ENCODE measurements at places on chromosomes 13 and 19. TPM values are rescaled to one million over a fixed set of nuclear protein-coding genes. Genes with fewer than 3 reads are reported as not detected.

The DACT3 gene
- 0.66 TPM for total RNA-seq

The LRG1 gene
- 0.13 TPM for total RNA-seq

The CEACAM5 gene
- not detected for total RNA-seq

The CNN1 gene
- 0.35 TPM for total RNA-seq

The UBE2L5 gene
- not detected for total RNA-seq

The MEF2B gene
- total RNA-seq, result 0.13 TPM

The SYCN gene
- total RNA-seq, result not detected

The APLP1 gene
- 4.0 TPM for total RNA-seq

The OVOL3 gene
- not detected for total RNA-seq

The PTGIR gene
- 7.9 TPM for total RNA-seq

The PGLYRP2 gene
- 0.04 TPM for total RNA-seq

The FXYD3 gene
- total RNA-seq, result not detected

- DNase-seq, result no peak
Observed at GRCh38 chr13:71249011-71249410, 618.0 kb downstream of the DACH1 start.

DNA sequence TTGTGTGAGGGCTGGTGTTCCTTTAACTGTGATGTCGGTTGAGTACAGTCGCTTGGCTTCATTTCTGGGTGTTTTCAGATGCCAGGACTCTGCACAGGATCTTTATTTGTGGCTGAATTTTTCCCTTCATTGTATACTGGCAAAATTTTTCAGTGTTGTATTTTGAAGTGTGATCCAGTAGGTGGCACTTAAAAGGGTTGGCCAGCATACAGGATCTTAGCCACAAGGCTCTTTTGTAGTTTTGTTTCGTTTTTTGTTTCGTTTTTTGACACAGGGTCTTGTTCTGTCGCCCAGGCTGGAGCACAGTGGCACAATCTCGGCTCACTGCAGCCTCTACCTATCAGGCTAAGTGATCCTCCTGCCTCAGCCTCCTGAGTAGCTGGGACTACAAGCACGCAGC lies 8.7 kb downstream of the FCAR start:
- no peak for DNase-seq

DNA sequence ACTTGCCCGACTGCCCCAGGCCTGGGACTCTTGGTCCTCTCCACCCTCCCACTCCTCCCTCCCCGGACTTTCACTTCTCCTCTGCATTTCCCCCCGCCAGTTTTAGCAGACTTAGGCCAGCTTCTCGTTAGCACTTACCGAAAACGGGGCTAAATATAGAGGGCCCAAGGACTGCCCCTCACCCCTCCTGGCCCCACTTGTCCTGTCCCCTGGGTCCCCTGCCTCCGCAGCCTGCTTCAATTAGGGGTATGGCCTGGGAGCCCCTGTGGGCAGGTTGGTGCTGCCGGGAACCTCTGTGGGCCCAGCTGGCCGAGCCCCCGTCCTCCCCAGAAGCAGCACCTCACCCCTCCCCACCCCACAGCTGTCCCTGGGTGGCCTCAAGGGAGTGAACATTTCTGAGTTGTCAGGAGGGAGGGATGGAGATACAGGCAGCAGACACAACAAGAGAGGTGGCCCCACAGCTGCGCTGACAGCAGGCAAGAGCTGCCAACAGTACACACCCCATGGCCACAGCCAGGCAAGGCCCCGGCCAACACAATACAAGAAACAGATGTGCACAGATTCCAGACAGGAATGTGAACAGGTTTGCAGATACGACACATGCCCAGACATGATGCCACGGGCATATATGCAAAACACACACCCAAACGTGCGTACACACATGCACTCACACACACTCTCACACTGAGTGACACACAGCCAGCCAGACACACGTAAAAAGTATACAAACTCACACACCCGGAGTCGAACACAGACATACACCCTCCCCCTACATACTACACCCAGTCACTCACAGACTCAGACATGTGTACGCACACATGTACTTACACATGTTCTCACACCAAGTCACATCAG lies 2.6 kb downstream of the POU2F2 start:
- no peak for DNase-seq

GRCh38 chr19:20471431-20471830 lies 94.2 kb downstream of the ZNF737 start:
- DNase-seq, result no peak

DNA sequence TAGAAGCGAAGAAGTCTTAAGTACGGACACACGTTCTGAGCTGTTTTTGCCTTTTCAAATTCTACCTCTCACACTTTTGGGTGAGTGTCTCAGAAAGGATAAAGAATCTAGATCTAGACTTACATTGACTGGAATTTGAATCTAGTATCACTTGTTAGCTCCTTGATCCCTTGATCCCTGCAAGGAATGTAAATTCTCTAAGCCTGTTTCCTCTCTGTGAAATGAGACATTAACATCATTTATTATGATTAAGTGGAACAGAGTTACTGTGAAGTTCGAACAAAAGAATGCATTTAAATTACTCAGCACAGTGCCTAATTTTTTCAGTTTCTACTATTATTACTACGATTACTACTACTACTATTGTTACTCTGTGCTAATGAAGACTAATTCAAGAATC lies 86.6 kb upstream of the POSTN start:
- no peak for DNase-seq

GRCh38 chr19:4369109-4369887 lies 25.9 kb downstream of the MPND start:
- DNase-seq, result no peak

DNA sequence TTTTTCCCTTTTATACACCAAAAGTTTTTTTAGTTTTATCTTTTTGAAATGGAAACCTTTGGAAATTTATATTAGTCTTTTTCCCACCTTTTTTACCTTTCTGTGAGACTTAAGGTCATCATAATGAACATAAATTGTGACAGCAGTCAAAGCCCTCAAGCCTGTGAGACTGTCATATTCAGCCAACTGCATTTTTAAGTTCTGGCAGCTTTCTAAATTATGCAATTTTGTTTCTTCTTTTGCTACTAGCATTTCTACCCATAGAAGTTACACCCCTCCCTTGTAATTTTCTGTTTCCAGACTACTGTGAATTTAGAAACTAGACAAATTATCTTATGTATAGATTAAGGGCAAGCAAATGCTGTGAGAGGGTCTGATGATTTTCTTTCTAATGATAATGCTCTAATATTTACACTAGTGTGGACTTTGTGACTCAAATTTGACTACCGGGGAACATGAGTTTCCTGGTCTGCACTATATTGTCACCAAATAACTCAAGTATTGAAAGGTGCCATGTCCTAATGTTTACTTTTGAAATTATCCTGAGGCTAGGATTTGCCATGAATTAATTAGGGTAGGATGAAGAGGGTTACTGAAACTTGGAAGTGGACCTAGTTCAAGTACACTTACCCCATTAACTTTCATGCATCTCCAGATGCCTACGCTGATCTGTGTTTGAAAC lies 43.7 kb downstream of the FRY start:
- DNase-seq, result no peak

DNA sequence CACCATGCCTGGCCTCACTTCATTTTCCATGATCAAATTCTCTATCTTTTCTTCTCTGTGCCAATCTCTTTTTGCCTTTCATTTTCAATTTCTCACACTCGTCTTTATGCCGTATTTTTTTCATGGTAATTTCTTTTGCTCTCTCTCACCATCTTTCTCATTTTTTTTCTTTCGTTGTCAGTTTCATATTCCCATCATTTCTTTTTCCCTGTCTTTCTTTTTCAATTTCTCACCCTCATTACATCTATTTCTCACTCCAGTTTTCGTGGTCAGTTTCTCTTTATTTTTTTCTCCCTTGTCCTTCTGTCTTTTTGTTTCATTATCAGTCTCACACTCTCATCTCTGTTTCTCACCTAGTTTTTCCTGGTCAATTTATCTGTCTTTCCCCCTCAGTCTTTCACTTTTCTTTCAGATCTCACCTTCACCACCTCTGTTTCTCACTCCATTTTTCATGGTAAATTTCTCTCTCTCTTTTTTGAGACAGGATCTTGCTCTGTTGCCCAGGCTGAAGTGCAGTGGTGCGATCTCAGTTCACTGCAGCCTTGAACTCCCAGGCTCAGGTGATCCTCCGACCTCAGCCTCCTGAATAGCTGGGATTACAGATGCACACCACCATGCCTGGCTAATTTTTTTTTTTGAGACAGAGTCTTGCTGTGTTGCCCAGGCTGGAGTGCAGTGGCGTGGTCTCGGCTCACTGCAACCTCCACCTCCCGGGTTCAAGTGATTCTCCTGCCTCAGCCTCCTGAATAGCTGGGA lies 14.1 kb downstream of the SSC5D start:
- no peak for DNase-seq

DNA sequence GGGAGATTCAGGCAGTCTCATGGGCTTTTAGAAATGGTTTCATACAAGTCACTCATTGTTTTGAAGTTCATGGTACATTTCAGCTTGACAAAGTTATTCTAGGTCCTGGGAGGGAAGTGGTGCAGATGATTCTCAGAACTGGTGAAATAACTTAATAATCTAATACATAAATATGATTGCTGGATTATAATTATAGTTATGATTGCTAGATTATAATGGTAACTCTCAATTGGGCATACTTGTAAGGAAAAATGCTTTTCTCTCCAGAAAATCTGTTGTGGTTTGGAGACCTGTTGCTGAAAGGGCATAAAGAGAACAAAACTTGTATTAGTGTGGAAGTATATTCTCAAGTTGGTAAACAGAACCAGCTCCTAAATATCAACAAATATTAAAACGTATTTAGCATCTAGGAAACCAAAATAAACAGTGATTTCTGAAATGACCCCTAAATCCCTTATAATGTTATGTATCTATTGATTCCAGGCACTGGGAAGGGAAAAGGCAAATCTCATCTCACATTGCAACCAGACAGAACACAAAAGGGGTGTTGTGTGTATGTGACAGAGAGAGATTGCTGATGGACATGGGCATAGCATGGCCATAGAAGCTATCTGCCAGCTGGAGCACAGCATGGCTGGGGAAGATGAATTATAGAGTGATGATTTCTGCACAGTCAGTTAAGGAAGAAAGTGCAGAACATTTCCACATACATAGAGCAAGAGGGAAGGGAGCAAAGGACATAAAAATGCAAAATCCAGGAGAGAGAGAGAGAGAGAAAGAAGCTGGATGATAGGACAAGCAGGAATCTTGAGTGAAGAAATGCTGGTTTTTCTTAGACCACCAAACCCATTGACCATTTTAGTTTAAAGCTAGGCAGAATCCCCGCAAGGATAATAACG lies 87.1 kb upstream of the FRY start:
- no peak for DNase-seq

GRCh38 chr13:39012608-39013007 lies 22.0 kb upstream of the STOML3 start:
- no peak for DNase-seq

GRCh38 chr19:6241680-6242377 lies 37.9 kb downstream of the MLLT1 start:
- DNase-seq, result no peak

DNA sequence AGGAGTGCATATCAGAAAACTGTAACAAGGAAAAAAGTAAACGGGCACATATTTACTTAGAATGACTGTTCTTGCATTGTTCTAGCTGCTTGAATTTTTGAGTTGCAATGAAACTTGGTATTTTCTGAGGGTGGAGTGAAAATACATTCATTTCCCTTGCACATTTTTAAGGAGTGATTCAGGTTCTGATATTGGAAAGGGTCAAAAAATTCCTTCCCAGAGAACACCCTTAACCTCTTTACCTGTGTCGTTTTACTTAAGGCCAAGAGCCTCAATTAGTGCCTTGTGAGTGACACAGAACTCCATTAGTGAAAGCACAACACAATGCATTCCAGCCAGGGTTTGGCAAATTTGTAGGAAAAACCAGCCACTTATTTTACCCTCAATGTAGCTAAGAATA lies 2.3 kb downstream of the ITGBL1 start:
- no peak for DNase-seq

DNA sequence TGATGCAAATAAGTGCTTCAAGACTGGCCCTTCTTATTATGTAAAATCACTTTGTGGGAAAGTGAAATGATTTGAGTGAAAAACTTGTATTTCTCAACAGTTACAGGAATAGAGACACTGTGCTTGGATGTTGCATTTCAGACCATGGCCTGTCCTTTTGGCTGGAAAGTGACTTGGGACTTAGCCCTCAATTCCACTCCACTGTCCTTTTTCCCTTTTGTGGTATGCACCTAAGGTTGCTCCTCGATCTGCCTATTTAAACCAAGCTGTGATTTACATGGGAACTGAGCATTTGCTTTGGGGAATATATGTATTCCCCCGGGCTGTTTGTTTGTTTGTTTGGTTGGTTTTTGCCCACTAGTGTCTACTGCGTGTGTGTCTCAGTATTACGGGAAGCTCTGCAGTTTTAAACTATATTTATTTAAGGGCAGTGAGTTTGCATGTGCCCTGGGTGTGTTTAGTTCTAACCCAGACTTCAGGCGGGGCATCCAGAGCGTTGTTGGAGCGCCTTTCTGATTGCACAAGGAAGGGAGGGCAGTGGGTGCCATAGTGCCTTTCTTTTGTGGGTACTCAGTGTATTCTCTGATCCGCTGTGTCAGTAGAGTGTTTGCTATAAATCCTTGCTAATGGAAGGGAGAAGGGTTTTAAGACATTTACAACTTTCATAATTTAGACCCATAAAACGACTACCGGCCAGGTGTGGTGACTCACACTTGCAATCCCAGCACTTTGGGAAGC lies 18.2 kb upstream of the RNF113B start:
- DNase-seq, result no peak

GRCh38 chr19:52275988-52276387 lies 6.6 kb downstream of the ZNF766 start:
- no peak for DNase-seq

DNA sequence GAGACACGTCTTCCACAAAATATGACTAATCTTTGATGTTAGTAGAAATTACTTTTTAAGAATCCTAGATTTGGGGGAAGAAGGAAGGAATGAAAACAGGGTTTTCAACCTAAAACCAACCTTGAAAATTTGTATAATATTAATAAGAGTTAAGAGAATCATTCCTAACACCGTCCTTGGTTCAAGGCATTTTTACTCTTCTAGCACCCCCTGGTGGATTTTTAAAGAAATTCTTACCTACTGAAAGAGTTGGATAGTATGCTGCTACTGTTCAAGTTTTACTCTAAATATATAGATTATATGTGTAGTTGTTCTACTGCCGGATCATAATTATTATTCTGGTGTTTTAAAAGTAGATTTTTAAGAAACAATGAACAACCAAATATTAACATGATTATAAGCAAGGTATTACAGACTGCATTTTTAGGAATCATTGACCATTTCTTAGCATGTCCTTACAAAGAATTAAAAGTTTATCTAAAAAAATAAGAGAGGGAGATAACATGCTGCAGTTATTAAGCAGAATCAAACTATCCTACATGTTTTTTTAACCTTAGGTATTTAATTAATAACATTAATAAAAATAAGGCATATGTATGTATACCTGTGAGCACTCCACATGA lies 7.4 kb upstream of the SLITRK6 start:
- no peak for DNase-seq

DNA sequence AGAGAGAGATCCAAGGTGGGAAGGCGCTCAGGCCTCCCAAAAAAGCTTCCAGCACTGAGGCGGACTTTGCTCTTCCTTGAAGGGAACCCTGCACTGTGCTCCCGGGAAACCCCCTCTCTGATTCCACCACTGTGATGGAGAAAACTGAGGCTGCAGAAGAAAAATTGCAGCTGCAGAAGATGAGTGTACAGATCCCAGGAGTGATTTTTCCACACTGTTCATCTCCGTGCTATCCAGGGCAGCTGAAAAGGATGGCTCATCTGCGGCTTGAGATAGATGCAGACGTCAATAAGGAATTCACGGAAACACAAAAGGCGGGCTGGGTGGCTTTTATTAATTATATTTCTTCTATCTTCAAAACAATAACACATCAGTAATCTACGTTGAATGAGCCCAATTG lies 26.2 kb downstream of the CCNE1 start:
- DNase-seq, result no peak

Measured in pulmonary artery endothelial cell (primary cell).